ENCODE measurements at places on chromosomes 7 and 10. TPM values are rescaled to one million over a fixed set of nuclear protein-coding genes. Genes with fewer than 3 reads are reported as not detected.

The TEX36 gene
- not detected for total RNA-seq

DNA sequence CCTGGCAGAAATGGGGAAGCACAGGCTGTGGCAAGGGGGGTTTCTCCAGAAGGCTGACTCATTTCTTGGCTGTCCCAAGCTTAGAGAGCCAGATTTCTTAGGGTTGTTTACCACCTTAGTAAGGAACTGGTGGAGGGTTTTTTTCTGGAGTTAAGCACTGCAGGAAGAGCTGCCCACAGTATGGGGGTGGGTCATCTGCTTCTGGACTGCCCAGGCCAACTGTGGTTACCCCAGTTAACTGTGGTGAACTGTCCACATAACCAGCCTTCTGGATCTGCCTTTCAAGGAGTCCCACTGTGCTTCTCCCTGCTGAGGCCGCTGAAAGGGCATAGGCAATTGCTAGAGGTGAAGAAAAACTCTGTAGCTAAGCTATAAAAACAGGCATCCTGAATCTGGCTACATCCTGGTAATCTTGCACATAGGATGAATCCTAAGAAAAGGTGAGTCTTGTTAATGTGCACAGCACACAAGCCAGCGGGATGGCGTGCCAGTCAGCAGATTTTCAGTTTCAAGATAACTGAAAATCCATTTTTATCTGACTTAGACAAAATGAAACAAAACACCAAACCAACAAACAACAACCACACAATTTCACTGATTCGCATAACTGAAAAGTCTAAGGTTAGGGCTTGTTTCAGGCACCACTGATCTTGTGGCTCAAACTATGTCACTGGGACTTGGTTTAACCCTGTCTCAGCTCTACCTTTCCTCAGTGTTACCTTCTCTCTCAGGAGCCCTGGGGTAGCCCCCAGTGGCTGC lies 21.6 kb upstream of the TSPAN33 start:
- H3K4me1 ChIP-seq = no peaks in the 10 kb centered on the region
- no peak overlapping the region for H3K27ac ChIP-seq
- no peaks in the 10 kb centered on the region for H3K36me3 ChIP-seq
- H3K27me3 ChIP-seq = no peaks in the 10 kb centered on the region

DNA sequence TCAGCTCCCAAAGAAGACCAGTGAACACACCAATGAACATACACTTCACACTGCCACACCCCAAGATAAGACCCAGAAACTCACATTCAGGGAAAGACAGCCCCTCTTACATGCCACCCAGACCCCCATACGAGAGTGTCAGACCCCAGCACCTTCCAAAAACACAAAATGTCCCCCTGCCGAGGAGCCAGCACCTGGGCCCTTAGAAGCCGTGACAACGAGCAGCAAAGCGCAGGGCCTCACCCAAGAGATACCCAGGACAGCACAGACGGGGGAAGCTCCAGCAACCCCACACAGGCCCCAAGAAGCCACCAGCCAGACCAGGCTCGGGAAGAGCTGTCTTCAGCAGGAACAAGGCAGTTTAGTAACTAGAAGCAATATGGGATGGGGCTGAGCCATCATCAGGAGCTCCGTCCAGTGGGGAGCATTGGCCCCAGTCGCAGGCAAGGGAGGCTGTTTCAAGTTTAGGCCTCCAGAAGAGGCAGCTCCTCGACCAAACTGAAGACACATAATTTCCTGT lies 243.6 kb downstream of the PTPRN2 start:
- no peaks in the 10 kb centered on the region for H3K4me1 ChIP-seq
- no peaks in the 10 kb centered on the region for H3K36me3 ChIP-seq
- no peaks in the 10 kb centered on the region for H3K27me3 ChIP-seq
- no peak for DNase-seq

GRCh38 chr7:74606101-74606908 lies 51.2 kb upstream of the GTF2I start:
- no peak overlapping the region for H3K27ac ChIP-seq
- peaks cover 12% of the 10 kb centered on the region for H3K4me1 ChIP-seq
- no peaks in the 10 kb centered on the region for H3K27me3 ChIP-seq
- no peaks in the 10 kb centered on the region for H3K36me3 ChIP-seq
- H3K4me3 ChIP-seq = peak overlapping the region; percentile 46

The ITPRID1 gene
- total RNA-seq = not detected

DNA sequence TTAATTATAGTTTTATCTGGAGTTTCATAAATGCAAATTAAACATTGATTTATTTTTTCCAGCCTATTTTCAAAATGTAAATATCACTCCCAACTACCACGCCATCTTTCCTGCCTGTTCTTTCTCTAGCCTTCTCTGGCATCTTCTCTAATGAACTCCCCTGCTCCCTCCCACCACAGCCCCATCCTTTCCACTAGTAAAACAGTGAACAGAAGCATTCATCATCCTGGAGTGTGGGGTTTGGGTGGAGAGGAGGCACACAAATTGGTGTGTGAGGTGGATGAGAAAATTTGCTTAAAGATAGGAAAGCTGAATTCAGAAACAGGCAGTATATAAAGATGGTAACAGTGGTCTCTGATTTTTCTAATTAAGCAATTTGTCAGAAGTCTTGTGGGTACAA lies 479.4 kb downstream of the ARL4A start:
- H3K27ac ChIP-seq = no peak overlapping the region
- no peaks in the 10 kb centered on the region for H3K27me3 ChIP-seq
- H3K4me1 ChIP-seq = no peaks in the 10 kb centered on the region
- H3K4me3 ChIP-seq = no peak overlapping the region
- DNase-seq = no peak

DNA sequence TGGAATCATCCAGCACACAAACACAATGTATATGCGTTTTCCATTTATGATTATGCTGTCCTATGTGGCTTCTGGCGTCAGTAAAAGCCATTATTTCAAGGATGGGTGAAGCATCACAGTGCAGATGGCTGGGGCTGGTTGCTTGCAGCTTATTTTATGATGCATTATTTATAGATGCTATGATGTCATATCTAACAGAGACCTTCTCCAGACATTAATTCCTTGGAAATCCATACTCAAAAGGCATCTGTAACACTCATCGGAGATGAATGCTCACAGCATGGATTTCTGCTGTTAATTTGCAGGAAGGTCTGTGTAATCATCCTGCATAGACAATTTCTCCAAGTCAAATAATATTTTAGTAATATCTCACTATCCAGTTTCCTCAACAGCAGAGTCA lies 7.2 kb downstream of the RGS10 start:
- H3K27me3 ChIP-seq = no peaks in the 10 kb centered on the region
- peaks cover 74% of the 10 kb centered on the region for H3K4me1 ChIP-seq
- peaks cover 19% of the 10 kb centered on the region for H3K36me3 ChIP-seq
- H3K4me3 ChIP-seq = no peak overlapping the region
- DNase-seq = no peak

The LOXL4 gene
- not detected for total RNA-seq

- no peak for DNase-seq
- no peaks in the 10 kb centered on the region for H3K27me3 ChIP-seq
- no peak overlapping the region for H3K4me3 ChIP-seq
- H3K36me3 ChIP-seq = no peaks in the 10 kb centered on the region
- no peaks in the 10 kb centered on the region for H3K4me1 ChIP-seq
- H3K27ac ChIP-seq = no peak overlapping the region
Measured at GRCh38 chr10:93652857-93653256, 40.5 kb downstream of the PDE6C start.

The DRGX gene
- total RNA-seq = not detected

DNA sequence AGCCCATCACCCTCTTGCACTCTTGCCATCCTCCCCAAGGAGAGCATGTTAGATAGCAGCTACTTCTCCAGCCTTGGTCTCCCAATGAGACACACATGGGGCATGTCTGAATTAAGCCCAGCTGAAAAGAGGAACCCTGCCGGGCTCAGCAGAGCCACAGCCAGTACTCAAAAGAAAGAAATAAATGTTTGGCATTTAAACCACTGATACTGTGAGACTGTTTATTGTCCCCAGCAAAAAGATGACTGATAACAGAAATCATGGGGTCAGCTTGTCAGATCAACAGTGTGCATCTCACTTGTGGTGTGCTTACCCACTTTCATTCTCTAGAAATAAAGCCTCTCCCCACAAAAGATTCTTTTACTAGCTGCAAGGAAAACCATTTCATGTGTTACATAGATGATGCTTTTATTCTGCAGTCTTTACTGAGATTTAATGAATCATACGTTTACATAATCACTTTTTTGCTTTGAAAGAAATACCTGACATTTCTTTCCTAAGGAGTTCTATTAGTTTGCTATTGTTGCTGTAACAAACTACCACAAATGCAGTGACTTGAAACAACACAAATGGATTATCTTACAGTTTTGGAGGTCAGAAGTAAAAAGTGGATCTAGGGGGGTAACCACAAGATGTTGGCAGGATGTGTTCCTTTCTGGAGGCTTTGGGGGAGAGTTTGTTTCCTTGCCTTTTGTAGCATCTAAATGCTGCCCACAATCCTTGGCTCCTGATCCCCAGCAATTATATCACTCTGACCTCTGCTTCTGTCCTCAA lies 20.9 kb downstream of the ANKRD7 start:
- H3K27ac ChIP-seq = no peak overlapping the region
- no peak for DNase-seq
- H3K27me3 ChIP-seq = no peaks in the 10 kb centered on the region
- H3K4me3 ChIP-seq = no peak overlapping the region

The MSS51 gene
- total RNA-seq = 1.1 TPM

- peaks cover 9% of the 10 kb centered on the region for H3K4me1 ChIP-seq
- H3K4me3 ChIP-seq = no peak overlapping the region
- H3K36me3 ChIP-seq = no peaks in the 10 kb centered on the region
Measured at GRCh38 chr10:6005856-6006395, 28.6 kb upstream of the IL15RA start.

The PTPRZ1 gene
- total RNA-seq = not detected

DNA sequence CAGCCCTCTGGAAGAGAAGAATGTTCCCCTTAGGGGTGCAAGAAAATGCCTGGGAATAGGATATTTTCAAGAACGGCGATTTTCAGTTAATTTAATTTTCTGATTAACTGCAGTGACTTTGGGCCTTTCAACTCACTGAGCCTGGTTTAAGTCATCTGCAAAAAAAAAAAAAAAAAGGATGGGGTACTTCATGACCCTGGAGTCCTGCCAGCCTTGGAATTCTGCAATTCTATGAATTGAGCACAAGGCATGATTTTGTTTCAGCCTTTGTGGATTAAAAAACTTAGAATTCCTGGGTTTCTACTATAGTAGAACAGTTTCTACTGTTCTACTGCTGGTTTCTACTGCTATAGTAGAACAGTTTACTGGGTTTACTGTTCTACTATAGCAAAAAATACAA lies 58.3 kb upstream of the CALD1 start:
- DNase-seq = no peak
- H3K27me3 ChIP-seq = no peaks in the 10 kb centered on the region
- H3K36me3 ChIP-seq = no peaks in the 10 kb centered on the region
- H3K4me3 ChIP-seq = no peak overlapping the region

- no peaks in the 10 kb centered on the region for H3K36me3 ChIP-seq
- H3K4me1 ChIP-seq = peaks cover 5% of the 10 kb centered on the region
- no peak overlapping the region for H3K27ac ChIP-seq
- no peak for DNase-seq
Measured at GRCh38 chr7:416761-417624, 102.7 kb downstream of the PDGFA start.

DNA sequence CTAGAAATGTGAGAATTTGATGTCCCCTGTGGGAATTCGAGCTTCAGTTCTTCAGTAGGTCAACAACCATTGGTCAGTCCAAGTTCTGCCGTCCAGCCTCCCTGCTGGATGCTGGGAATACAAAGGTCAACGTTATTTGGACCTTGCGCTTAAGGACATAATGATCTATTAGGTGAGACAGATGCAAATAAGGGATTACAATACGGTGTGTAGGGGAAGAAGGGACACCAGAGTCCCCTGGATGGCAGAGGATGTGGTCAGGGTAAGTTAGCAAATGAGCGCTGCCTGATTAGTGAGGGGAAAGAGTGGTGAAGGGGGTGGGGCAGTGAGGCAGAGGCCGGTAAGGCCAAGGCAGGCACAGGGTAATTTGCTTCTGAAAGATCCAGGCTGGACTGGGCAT lies 16.2 kb downstream of the CCNY start:
- no peaks in the 10 kb centered on the region for H3K36me3 ChIP-seq
- no peak for DNase-seq
- no peak overlapping the region for H3K4me3 ChIP-seq

- no peak overlapping the region for H3K4me3 ChIP-seq
- H3K27me3 ChIP-seq = no peaks in the 10 kb centered on the region
- no peak overlapping the region for H3K27ac ChIP-seq
- H3K4me1 ChIP-seq = no peaks in the 10 kb centered on the region
- no peak for DNase-seq
Measured at GRCh38 chr10:75546004-75546403, 114.6 kb downstream of the LRMDA start.

DNA sequence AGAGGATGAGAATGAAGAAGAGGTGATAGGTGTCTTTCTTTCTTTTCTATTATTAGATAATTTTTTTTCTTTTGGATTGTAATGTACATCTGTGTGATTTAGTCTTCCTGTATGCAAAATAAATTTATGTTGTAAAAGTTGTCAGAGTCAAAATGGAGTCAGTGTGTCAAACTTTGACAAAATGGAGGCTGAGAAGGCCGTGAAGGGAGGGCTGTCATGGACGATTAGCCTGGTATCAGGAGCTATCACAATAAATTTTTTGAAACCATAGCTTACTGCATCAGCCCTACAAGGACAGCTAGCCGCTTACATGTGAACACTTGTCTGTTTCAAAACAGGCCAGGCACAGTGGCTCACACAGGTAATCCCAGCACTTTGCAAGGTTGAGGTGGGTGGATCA lies 67.6 kb downstream of the EXOC6 start:
- no peak overlapping the region for H3K4me3 ChIP-seq
- H3K4me1 ChIP-seq = no peaks in the 10 kb centered on the region
- no peak overlapping the region for H3K27ac ChIP-seq
- DNase-seq = no peak
- H3K36me3 ChIP-seq = no peaks in the 10 kb centered on the region

- H3K4me1 ChIP-seq = peaks cover 9% of the 10 kb centered on the region
- no peaks in the 10 kb centered on the region for H3K36me3 ChIP-seq
- peaks cover 93% of the 10 kb centered on the region for H3K27me3 ChIP-seq
- H3K27ac ChIP-seq = no peak overlapping the region
- H3K4me3 ChIP-seq = no peak overlapping the region
- DNase-seq = no peak
Measured at GRCh38 chr10:117533507-117534281, 8.9 kb upstream of the EMX2 start.

The C7orf57 gene
- not detected for total RNA-seq
